ENCODE measurements at places on chromosomes 4 and X.

DNA sequence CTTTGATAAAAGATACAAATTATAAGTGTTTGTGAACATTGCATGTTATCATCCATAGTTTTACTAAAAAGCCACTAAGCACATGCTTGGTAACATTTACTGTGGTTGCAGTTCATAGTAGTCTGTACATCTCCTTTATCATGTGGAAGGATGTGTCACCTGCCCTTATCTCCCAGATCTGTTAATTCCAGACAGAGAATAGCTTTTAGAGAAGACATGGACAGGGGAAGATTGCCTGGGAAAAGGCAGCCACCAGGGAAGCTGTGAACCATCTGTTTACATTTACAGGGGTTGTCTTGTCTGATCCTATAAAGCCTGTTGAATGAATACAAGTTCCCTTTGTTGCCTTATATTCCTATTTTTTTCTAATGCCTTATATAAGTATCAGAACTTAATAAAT is 396.0 kb downstream of the FAT4 start:
- no peak for DNase-seq

DNA sequence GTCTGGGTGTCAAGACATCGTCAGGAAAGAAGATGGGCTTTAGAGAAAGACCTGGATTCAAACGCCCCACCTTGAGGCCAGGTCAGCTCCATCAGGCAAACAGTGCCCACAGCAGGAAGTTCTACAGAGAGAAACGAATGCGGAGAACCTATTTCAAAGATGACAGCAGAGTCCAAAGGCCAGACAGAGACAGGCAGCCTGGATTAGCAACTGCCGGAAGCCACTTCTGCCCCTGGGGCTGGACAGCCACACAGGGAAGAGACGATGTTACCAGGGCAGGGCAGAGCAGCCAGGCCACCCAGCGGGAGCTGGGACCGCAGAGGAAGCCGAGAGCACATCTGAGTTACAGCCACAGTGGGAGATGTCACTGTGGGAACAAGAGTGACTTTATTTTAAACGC is 1.2 kb downstream of the C4orf50 start:
- DNase-seq = no peak

DNA sequence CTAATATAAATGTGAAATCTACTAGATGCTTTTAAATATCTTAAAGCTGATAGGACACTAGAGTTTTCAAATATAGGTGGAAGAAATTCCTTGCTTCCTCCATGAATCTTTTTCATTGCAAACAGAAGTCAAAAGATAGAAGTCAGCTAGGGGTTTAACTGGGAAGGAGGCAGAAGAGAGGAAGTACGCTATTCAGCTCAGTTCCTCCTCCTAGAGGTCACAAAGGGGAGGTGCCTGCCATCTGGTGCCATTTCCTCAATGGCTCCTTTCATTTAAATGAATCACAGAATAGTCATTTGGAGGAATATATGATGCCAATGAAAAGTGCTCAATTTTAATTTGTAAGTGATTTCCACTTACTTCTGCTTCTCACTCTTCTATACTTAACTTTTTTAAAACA is 8.5 kb downstream of the COL25A1 start:
- DNase-seq = peak; percentile 19

DNA sequence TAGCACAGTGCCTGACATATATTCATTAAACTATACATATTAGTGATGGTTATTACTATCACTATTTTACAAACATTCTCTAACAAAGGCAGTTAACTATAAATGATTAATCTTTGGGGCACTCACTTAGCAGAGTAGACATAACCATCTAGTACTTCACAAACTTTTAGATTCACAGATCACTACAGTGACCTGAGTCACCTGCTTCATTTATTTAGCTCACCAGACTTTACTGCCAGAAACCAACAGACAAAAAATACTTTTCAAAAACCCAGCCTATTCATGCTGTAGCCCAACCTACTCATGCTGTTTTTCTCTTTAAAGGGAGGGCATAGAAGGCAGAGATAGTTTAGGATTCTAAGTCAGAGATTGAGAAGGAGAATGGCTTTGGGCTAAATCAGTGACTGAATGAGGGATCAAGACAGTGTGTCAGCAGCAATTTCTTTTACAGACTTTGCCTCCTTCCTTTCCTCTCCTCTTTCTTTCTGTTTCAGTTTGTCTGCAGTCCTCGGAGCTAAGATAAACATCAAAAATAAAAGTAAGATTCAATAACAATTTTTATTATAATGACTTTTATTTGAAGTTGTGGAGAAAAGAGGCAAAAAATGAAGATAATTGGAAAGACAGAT is 34.7 kb upstream of the PDE5A start:
- DNase-seq = no peak

GRCh38 chr4:140308366-140309123 is 64.9 kb upstream of the SCOC start:
- DNase-seq = peak; percentile 95

GRCh38 chr4:29770627-29771026 is 949.5 kb upstream of the PCDH7 start:
- no peak for DNase-seq

DNA sequence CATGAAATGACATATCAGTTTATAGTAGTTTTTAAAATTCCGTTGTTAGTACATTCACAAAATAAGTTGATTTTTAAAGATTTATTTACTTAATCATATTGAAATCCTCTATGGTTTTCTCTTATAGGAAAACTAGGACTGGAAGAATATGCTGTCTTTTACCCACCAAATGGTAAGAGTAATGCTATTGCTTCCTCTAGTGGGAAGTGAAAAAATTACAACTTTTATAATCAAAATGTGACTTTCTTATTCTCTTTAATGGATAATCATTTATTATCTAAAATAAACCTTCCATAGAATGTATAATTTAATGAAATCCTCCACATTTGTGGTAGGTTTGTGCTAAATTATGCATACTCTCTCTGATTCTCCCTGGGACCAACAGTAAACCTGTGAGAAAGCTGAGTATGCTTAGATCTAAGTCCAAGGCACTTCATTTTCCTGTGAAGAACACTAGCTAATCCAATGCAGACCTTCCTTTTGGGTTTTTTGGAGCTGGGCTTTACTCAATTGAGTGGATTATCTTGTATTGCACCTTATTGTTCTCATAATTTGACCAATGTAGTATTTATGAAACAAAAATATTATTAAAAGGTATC is 136.2 kb downstream of the TBC1D19 start:
- DNase-seq = peak; percentile 63

GRCh38 chrX:54495814-54496516 is at the start of gene FGD1:
Gene FGD1, minus strand, starts transcription at chrX:54496234. Its CDS starts 802 bp downstream, at chrX:54495432.
- DNase-seq = peak; percentile 69

DNA sequence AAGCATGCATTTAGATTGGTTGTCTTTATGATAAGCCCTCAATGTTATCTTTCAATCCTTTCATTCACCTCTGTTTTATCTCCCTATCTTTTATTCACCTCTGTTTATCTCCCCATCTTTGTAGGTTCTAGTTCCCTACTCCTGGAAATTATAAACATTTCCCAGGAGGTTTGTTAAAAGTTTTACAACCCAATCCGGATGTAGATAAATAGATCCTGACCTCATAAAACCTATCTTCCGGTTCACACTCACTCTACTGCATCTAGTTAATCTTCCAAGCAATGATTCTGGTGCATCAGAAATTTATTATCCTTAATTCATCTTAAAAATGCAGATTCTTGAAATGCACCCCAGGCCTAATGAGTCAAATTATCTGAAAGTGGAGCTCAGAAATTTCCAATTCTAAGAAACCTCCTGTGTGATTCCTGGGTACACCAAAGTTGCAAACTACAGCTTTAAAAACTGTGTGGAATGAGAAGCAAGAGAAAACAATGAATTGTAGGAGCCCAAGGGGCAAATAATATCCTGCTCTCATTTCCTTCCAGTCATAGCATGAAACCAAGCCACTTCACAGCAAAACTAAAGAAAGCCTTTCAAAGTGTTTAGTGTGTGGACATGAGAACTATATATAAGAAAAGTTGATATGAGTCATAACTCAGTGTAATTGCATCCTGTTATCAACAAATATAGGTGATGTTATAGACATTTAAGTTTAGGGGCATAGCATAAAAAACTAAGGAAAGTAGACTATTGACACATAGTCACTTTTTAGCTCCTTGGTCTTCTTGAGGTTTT is 51.1 kb upstream of the UGT8 start:
- no peak for DNase-seq

DNA sequence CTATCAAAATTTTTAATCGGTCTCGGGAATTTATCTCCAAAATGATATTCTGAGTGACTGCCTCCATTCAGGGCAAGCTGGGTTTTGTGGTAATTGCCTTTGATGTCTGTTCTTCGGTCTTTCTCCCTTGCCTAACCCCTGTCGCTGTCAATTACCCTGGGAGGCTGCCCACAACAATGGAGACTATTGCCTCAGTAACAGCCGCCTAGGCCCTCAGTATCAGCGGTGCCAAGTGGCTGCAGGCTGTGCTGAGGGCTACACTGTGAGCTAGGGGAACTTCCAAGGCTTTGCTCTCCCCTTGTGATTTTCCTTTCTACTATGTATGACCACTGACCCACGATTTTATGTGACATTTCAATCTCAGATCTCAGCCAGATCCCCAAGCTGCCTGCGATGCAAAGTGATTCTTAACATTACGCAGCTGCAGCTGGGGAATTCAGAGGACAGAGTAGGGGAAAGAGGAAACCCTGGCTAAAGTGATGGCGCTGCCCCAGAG is 36.3 kb upstream of the REST start:
- DNase-seq = peak; percentile 4

- DNase-seq = peak; percentile 18
Observed at GRCh38 chrX:45063319-45064095, 137.2 kb downstream of the DIPK2B start.

- no peak for DNase-seq
Observed at GRCh38 chrX:94455782-94456181, 781.8 kb downstream of the FAM133A start.

GRCh38 chrX:7109838-7110793 is 37.4 kb upstream of the STS start:
- DNase-seq = no peak

- DNase-seq = no peak
Observed at GRCh38 chr4:142581881-142582280, 264.2 kb downstream of the INPP4B start.

DNA sequence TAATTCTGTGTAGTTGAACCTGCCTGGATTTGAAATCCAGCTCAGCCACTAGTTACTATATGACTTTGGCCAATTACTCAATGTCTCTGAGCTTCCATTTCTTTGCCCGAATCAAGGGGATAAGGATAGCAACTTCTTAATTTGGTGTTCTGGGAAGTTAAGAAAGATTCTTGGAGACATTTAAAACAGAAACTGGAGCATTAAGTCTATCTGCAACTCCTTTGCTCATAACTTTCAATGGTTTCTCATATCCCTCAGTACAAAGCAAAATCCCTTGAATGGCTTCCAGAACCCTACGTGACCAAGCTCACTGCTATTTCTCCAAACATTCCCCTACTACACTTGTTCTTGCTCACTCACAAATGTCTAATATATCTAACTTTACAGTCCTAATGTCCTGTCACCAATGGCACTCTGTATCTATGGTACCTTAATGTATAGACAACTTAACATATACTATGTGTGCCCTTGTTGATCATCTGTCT is 849.1 kb upstream of the SLIT2 start:
- DNase-seq = no peak

DNA sequence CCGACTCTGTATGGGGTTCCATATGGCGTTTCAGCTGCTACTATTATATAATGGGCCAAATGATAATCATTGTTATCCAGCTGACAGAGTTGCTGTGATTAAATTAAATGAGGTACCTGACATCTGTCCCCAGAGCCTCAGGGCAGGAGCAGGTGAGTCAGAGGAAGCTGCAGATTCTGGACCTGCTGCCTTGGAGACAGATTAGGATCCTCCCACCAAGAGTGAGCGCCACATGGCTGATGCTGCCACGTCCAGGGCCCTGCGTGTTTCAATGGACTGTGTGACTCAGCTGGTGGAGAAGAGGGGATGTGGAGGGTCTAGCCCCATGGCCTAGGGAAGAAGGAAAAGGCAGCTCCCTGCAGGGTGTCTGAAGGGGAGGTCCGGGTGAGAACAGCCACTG is 28.3 kb upstream of the UXT start:
- no peak for DNase-seq

DNA sequence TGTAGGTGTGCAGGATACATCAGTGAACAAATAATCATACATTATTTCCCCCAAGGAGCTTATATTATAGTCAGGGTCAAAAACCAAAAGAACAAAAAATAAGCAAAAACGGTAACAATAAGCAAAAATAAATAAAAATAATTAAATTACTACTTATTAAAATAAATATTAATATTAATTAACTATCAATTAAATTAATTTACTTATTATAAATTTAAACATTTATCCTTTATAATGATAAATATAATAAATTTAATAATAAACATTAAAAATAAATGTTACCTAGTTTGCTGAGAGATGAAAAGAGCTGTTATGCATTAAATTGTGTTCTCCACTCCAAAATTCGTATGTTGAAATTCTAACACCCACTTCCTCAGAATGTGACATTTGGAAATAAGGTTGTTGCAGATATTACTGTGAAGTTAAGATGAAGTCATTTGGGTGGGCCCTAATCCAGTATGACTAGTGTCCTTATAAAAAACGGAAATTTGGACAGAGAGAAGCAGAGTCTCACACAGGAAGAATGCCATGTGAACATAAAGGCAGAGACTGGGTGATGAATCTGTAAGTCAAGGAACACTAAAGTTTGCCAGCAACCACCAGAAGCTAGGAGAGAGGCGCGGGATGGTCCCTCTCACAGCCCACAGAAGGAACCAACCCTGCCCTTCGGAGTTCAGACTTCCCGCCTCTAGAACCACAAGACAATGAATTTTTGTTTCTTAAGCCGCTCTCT is 67.2 kb upstream of the IBSP start:
- no peak for DNase-seq

DNA sequence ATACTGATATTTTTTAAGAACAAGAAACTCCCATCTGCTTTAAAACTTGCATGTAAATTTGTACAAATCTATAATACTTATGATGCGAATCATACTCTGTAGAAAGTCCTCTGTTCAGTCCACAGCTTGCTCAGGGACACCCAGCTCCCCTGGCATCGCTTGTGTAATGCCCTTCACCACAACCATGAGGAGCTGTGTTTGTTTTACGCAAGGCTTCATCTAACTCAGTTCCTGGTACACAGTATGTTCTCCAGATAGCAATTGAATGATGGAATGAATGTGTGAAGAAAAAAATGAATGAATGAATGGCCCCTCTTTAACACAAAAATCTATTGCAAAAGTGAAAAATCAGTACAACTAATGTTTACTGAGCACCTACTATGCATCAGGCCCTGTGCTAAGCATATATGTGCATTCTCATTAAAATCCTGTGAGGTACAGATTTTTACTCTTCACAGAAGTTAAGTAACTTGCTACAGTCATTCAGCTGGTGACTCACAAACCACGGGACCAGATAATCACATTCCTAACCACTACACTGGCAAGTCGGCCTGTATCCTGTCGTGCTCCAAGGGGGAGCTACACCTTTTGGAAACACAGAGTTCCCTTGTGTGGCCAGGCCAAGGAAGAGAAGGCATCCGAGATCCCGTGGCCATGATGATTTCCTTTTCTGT is 58.7 kb upstream of the KDR start:
- peak; percentile 98 for DNase-seq

GRCh38 chr4:25818876-25819275 is 43.9 kb downstream of the SEL1L3 start:
- DNase-seq = no peak

GRCh38 chr4:75584067-75584466 is 28.2 kb downstream of the ODAPH start:
- DNase-seq = peak; percentile 24
